ENCODE measurements at places on chromosomes 6 and 20. TPM values are rescaled to one million over a fixed set of nuclear protein-coding genes. Genes with fewer than 3 reads are reported as not detected.

DNA sequence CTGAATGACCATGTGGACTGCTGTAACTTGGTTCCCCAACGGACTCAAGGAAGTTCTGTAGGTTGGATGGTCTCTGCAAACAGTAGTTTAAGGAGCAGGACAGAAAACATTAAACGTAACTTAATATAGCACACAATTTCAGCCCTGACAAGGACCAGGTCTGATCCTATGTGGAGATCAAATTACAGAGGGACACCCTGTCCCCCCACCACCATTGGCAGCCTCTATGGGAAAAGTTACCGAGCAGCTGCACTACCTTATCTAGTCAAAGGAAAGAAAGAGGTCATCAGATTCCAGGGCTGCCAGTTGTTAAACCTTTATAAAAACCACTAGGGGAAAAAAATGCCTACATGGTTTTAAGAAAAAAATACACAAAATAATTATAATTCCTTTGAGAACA, 191.5 kb upstream of the RSPO3 start:
- DNase-seq = no peak

OR2H1 gene
- not detected for total RNA-seq

SAMD3 gene
- total RNA-seq = not detected

GRCh38 chr6:147298461-147298860, 94.2 kb downstream of the STXBP5 start:
- DNase-seq = no peak

BPIFB1 gene
- not detected for total RNA-seq

- DNase-seq = no peak
Observed at GRCh38 chr6:139231206-139231605, 60.6 kb downstream of the TXLNB start.

BNIP5 gene
- total RNA-seq = not detected

DNA sequence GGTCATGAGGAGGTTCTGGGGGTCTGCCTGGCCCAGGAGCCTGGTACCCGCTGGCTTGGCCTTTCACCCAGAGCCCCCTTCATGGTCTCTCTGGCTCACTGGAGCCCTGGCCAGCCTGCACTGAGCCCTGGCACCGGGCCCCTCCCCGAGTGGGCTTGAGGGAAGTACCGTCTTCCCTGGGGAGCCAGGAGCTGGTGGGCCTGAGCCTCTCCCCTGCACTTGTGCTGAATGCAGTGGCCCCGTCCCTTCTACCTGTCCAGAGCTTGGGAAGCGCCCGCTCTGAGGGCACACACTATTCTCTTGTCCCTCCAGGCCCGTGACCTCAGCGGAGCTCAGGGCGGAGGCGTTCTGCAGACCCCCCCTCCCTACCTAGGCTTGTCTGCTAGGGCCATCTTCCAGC, 62.2 kb downstream of the TCP11 start:
- DNase-seq = no peak

DNA sequence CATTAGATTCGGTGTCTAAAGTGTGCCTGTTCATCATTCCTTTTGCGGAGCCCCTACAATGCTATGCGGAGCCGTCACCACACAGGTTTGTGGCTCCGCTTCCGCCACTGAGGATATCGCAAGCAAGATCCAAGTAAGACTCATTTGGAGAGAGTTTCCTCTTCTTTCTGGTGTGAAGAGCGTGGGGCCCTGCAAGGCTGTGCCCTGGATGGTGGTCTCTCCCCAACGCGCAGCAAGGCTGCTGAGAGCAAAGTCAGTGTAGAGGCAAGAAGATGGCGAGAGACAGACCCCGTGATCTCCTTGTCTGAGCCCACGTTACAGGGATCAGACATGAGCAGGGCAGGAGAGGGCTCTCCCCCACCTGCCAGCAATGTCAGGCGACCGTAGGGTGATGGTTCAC, 96.3 kb upstream of the AFDN start:
- DNase-seq = no peak

- no peak for DNase-seq
Observed at GRCh38 chr6:33966536-33966935, 162.7 kb upstream of the MLN start.

All from OCI-LY7 (cell line).